CD8-positive, alpha-beta memory T cell (primary cell): ENCODE measurements at places on chromosomes 7 and 10.
A peak's percentile ranks its signal among the peaks of the same experiment; 100 is the strongest.

DNA sequence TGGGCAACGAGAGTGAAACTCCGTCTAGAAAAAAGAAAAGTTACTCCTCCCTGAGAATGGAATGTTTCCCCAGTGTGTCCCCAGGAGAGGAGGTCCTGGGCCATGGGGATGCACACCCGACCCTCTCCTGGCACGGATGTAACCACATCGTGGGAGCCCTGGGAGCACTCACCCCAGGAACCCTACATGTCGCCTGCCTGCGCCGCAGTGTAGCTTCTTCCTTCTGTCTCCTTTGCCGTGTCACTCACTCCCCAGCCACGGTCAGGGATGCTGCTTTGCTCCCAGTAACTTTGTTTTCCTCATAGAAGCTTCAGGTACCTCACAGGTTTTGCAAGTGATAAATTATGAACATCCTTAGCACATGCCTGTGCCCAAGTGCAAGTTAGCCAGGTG lies 82.0 kb downstream of the EZH2 start:
- no peak for DNase-seq

- DNase-seq = no peak
These were observed 499.7 kb downstream of the CALN1 start for GRCh38 chr7:71912476-71912875.

DNA sequence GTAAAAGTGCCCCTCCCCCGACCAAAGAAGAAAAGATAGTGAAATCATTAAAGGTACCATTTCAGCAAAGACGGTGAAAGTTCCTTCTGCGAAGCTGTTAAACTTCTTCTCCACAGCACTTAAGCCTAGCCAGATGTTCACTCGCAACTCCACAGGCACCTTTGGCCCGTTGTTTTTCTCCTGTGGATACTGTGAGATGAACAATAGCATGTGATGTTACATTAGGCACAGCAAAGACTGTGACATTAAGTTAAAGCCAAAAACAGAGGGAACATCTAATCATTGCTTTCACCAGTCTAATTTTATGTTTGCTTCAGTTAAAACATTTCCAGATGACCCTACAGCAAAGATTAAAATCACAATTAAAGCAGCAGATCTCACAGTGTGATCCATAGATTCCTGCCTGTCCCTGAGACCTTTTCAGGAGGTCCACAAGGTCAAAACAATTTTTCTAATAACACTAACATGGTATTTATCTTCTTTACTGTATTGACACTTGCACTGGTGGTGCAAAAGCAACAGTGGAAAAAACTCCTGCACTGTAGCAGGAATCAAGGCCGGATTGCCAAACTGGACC lies 112.5 kb downstream of the MYOF start:
- DNase-seq = no peak

GRCh38 chr10:113820507-113820906 lies 33.4 kb downstream of the DCLRE1A start:
- no peak for DNase-seq

DNA sequence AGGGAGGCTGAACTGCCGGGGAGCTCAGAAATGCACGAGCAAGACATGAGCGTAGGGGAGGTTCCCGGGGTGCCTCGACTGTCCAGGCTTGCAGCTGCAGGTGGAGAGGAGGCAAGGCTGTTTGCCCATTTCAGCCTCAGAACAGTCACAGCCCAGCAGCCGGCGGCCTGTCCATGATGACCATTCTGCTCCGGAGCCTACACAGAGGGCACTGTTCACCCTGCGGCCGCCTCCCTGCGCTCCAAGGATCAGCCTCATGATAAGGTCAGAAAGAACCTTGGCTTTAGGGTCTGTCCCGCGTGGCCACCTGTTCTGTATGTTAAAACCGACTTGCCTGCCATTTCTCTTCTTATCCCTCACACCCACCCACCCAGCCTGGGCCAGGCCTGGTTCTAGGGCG lies 21.9 kb upstream of the CFAP46 start:
- DNase-seq = no peak

- DNase-seq = no peak
These were observed 16.5 kb downstream of the MDH2 start for GRCh38 chr7:76064208-76064970.

DNA sequence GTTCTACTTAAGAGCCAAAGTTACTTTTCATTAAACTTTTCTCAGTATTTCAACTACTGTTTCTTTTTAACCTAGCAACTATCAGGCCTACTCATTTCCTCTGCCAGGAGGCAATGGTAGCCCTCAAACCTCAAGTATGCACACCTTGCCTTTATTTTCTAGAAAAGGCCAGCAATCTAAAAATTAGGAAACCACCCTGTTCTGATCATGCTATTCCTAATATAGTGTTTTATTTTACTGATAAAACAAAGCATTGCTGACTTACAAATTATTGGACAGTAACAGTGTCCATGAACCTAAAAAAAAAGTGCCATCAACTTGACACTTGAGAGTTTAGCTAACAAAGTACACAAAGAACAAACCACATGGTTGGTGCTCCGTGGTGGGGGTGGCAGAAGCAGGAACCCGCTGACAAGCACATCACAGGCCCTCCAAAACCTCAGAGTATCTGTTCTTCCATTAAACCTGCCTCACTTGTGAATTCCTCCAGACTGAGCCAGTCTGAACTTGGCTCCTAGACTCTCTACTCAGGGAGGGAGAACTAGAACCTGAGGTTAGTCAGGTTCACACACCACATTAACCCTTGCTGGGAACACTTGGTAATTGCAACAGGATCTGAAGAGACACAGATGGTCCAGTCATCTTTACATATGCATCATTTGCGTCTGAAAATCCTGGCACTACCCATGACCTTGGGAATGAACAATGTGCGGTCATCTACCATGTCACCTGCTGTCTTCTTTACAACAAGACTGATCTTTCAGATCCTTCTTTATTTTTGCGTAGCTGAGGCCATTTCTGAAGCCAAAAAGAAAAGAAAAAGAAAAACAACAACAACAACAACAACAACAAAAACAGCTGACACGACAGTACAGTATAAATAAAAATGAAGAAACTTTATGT lies 31.9 kb downstream of the PIP4K2A start:
- peak; percentile 53 for DNase-seq

GRCh38 chr10:110634527-110635209 lies 9.5 kb upstream of the RBM20 start:
- DNase-seq = no peak

DNA sequence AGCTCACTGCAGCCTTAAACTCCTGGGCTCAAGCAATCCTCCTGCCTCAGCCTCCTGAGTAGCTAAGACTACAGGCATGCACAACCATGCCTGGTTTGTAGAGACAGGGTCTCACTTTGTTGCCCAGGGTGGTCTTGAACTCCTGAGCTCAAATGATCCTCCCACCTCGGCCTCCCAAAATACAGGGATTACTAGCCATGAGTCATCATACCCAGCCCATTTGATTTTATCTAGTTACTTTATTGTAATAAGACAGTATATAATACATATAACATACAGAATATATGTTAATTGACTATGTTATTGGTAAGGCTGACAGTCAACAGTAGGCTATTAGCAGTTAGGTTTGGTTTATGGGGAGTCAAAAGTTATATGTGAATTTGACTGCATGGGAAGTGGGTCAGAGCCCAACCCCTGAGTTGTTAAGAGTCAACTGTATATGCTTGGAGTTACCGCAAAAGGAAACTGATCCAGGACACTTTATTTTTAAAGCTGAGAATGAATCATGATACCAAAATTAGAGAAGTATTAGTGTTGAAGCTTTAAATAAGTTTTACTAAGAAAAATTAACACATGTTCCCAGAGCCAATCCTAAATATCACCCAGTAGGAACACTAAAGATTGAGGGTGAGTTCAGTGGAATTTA lies 20.7 kb upstream of the KMT2E start:
- DNase-seq = no peak
